ENCODE measurements at places on chromosomes 1 and 21. TPM values are rescaled to one million over a fixed set of nuclear protein-coding genes. Genes with fewer than 3 reads are reported as not detected.
A peak's percentile ranks its signal among the peaks of the same experiment; 100 is the strongest.

DNA sequence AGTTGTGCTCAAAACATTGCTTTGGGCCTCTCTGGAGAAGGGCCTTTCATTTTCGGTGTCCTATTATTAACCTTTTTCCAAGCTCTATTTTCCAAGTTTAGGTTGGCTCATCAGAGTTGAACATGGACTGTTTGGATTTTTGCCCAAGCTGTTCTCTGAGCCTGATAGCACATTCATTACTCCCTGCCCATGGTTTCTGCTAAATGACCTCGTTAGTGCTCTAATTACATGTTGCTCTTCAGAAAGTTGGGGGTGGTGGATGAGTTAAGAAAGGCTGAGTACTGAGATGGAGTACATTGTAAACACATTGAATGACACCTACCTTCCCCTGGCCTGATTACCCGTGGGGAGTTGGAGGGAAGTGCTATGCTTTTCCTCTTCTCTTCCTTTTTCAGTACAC lies 38.9 kb downstream of the LMO4 start:
- no peak for DNase-seq

- no peak for DNase-seq
These were observed 14.2 kb upstream of the ADORA3 start for GRCh38 chr1:111517469-111518225.

DNA sequence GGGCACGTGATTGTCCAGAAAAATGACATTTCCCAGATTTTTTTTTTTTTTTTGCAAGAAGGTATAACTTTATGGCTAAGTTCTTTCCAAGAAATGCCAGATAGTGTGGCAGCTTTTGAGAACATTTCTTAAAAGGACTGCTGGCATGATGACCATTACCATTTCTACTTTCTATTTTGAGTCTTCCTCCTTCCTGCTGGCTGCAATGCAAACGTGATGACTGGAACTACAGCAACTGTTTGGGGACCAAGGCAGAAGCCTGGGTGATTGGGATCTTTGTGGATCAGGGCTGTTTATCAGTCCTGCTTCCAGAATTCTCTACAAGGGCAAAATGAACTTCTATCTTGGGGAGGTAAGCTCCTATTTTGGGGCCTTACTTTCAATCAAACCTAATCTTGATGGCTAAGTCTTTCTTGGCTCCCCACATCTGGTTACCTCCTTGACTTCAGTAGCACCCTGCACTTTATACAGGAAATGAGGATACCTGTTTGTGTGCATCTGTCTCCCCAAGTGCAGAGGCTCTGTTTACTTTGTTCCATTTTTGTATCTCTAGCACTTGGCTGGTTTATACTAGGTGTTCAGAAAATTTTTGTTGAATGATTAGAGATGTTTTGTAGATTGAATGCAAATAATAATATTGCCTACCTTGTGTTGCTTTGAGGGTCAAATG lies 3.7 kb upstream of the DDX20 start:
- no peak for DNase-seq

DNA sequence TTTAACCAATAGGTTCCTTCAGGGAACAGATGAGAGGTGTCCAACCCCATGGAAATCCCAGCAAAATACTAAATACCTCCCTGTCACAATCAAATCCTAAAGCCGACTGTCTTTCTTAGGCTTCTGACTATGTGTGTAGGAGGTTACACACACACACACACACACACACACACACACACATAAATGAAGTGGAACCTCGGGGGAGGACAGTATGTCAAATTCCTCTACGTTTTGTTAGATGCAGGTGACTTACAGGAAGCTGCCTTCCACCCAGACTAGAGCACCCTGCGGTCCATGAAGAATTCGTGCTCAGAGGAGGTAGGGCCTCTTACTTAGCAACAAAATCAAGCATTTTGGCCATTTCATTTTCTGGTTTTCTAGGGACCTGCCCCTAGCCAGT lies 16.4 kb downstream of the RSPH1 start:
- no peak for DNase-seq

DNA sequence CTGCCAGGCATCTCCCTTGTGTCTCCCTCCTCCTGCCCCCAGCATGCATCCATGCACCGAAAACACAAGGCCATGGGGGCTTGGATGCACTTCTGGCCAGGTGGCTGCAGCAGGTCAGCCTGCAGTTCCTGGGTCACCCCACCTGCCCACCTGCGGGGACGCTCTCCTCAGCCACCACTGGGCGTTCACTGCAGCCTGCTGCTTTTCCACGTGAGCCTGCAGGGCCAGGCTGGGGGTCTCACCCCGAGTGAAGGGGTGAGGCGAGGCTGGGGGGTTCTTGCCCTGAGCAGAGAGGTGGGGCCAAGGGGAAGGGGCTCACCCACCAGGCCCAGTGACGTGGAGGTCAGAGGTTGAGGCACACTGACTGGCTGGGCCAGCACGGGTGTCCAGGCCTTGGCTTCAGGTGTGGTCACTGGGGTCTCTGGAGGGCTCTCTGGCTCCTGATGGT lies 64.6 kb downstream of the WNT9A start:
- DNase-seq = peak; percentile 9

DNA sequence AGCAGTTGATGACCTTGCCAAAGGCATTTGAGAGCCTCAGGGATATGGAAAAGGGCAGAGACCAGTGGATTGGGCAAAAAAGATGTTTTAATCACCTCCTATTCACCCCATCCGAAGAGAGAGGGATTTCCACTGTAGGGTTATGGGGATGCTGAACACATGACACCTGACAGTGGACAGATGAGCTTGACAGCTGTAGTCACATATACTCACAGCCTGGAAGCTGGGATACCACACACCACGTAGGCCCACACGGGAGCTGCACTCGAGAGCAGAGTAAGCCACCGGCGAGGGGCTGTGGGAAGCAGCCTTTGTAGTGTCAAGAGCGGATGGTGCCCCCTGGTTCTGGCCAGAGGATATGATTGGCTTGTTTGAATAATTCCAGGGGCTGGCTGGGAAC lies 20.0 kb downstream of the ZBTB40 start:
- no peak for DNase-seq

- DNase-seq = no peak
These were observed 48.7 kb downstream of the NPHP4 start for GRCh38 chr1:5943343-5944124.

GRCh38 chr1:115183721-115184259 lies 94.5 kb upstream of the TSPAN2 start:
- DNase-seq = peak; percentile 25

- no peak for DNase-seq
These were observed 29.0 kb downstream of the MDM4 start for GRCh38 chr1:204545202-204545601.

DNA sequence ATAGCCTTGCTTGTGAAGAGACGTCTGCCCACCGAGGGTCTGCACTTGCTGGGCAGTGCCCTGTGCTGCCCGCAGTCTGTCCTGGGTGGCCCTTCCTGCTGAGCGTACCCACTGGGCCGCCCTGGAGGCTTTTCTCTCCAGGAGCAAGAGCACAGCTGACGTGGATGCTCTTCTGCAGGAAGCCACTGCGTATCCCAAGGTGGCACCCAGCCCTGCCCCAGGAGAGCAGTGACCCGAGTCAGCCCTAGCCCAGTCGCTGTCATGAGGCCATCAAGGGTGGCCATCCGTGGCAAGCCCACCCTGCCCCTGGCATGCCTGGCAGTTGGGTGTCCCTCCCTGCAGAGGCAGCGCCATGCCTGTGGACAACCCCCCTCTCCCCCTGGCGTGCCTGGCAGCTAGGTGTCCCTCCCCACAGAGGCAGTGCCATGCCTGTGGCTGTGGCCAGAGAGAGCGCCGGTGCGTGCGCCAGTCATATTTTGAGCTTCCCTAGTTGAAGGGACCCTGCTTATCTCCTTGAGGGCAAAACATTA lies 51.3 kb upstream of the COL6A1 start:
- no peak for DNase-seq

- DNase-seq = no peak
These were observed 66.5 kb downstream of the PLPP3 start for GRCh38 chr1:56512724-56513494.

GRCh38 chr1:96075704-96076455 lies 645.7 kb upstream of the PTBP2 start:
- DNase-seq = no peak

GRCh38 chr1:190124068-190124467 lies 353.6 kb downstream of the BRINP3 start:
- DNase-seq = no peak

TRNP1 gene
- 1.6 TPM for total RNA-seq

DNA sequence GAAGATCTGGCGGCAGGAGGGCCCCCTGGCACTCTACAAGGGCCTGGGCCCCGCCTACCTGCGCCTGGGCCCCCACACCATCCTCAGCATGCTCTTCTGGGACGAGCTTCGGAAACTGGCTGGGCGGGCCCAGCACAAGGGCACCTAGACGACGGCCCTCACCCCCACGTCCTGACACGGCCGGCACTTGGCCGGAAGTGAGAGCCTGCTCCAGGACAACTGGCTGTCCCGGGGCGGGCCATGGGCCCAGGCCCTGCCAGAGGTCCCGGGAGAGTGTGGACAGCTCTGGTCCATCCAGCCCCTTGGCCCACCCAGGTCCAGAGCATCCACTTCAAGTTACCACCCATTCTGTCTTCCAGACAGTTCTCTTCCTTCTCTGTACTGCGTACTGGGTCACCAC lies 3.0 kb upstream of the TMEM82 start:
- DNase-seq = peak; percentile 52

CELA2A gene
- total RNA-seq = not detected

DNA sequence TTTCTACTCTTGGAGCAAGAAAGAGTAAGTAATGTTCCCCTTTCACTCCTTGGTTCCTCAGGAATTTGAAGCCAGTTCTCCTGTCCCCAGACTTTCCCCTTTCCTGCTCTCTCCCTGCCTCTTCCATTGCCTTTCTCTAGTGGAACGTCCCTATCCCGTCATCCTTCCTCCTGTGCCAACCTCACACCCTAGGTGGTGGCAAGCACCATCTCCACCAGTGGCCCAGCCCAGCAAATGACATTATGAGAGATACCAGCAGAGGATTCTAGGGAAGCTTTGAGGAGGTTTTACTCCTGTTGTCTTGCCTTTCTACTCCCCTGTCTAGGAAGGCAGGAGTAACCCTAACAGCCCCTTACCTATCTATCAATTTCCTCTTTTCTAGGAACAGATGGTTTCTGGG lies 8.1 kb upstream of the TACSTD2 start:
- DNase-seq = no peak

- DNase-seq = no peak
These were observed 383.2 kb upstream of the ZRANB2 start for GRCh38 chr1:71464016-71464415.

MCOLN3 gene
- not detected for total RNA-seq

- no peak for DNase-seq
These were observed 185.0 kb downstream of the ZBTB18 start for GRCh38 chr1:244236101-244236500.

- peak; percentile 48 for DNase-seq
These were observed 695 bp downstream of the DCST2 start for GRCh38 chr1:155032886-155033285.

TRIM46 gene
- total RNA-seq = 0.15 TPM

CHI3L2 gene
- total RNA-seq = 0.80 TPM

DNA sequence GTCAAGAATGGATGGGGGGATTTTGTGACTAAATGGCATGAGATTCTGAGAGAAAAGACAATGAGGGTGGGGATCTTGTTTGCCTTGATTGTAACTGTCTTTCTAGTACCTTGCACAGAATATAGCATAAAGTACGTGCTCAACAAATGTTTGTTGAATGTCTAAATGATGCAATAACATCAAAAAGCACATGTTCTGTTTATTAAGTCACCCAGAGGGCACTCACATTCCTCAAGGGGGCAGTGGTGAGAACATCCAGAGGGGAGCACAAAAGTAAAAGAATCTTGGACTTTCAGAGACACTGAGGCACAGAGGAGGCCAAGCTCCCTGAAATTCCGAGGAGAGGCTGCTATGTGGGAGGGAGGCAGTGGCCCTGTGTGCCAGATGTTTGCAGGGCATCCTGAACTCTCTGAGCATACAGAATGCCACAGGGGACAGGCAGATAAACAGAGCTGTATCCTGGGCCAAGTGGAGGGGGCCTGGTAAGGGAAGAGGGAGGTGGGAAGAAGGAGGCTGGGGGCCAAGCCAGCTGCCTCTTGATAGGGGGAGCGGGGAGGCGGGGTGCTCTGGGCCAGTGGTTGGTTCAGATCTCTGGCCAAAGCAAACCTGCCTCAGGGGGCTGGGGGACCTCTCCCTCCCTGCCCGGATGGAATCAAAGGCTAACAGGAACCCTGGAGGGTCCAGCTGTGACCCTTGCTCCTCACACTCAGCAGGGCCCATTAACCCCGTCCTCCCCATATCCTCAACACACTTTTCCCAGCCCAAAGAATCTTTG lies 6.5 kb upstream of the ATP1A2 start:
- no peak for DNase-seq

SELL gene
- 3.1 TPM for total RNA-seq

GRCh38 chr1:61120998-61121397 lies 38.6 kb downstream of the NFIA start:
- no peak for DNase-seq

SPATA21 gene
- not detected for total RNA-seq

DNA sequence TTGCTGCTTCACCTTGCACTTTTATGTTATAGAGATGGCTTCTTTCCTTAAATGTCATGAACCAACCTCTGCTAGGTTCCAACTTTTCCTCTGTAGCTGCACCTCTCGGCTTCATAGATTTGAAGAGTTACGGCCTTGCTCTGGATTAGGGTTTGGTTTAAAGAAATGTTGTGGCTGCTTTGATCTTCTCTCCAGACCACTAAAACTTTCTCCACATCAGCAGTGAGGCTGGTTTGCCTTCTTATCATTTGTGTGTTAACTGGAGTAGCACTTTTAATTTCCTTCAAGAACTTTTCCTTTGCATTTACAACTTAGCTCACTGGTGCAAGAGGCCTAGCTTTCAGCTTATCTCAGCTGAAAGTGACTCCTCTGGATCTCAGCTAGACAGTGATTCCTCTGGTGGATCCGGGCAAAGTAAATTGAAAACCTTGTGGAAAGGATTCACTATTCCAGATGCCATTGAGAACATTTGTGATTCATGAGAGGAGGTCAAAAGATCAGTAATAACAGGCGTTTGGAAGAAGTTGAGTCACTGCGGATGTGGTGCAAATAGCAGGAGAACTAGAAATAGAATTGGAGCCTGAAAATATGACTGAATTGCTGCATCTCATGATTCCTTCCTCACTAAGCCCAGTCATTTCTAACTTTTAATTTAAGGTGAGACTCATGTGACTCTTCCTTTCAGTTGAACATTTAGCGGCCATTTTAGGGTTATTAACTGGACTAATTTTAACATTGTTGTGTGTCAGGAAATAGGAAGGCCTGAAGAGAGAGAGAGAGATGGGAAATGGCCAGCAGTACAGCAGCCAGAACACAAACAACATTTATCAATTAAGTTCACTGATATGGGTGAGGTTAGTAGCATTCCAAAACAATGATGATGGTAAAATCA lies 16.2 kb upstream of the RGS1 start:
- no peak for DNase-seq

CYB5RL gene
- total RNA-seq = 3.3 TPM

DNA sequence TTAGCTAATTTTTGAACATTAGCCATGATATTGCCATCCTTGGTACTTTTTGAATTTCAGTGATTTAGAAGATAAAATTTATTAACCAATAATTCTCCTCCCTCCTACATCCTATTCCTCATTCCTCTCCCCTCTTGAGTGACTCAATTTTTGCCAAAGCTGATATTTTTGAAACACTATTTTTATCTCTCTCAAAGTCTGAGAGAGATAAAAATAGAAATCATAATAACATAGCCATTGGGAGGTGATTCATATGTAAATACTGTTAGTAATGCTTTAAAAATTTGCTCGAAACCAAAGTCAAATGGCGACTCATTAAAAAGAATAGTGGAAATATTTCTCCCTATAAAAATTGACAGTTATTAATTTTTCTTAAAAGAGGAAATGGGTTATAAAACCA lies 97.4 kb downstream of the PATJ start:
- DNase-seq = no peak

SYNC gene
- total RNA-seq = 82.5 TPM

CCDC185 gene
- total RNA-seq = not detected

C1QTNF12 gene
- total RNA-seq = 1.4 TPM

CTTNBP2NL gene
- 4.7 TPM for total RNA-seq

Measured in psoas muscle (tissue), 8 donors.